GM23338 (cell line): ENCODE measurements at places on chromosomes 12 and 14. TPM values are rescaled to one million over a fixed set of nuclear protein-coding genes. Genes with fewer than 3 reads are reported as not detected.
A peak's percentile ranks its signal among the peaks of the same experiment; 100 is the strongest.

DNA sequence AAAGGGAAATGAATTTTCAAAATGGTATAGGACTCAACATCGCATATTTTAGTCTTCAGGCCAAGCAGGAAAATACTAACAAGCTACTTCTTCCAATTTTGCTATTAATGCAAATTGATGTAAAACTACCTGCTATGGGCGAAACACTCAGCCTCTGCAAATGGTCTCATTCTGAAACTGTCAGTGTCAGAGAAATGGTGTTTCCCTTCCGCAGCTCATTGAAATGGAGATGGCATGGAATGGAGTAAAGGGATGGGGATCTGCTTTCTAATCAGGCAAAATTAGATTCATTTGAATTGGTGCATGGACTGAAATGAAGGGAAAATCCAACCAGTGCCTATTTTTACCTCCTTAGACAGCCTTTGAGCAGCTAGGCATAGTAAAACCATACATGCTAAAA is 80.4 kb upstream of the EEA1 start:
- H3K36me3 ChIP-seq: no peaks in the 10 kb centered on the region
- DNase-seq: no peak
- H3K4me1 ChIP-seq: peaks cover 7% of the 10 kb centered on the region; the same call in 1 of the 2 replicates
- H3K4me3 ChIP-seq: no peak overlapping the region

DNA sequence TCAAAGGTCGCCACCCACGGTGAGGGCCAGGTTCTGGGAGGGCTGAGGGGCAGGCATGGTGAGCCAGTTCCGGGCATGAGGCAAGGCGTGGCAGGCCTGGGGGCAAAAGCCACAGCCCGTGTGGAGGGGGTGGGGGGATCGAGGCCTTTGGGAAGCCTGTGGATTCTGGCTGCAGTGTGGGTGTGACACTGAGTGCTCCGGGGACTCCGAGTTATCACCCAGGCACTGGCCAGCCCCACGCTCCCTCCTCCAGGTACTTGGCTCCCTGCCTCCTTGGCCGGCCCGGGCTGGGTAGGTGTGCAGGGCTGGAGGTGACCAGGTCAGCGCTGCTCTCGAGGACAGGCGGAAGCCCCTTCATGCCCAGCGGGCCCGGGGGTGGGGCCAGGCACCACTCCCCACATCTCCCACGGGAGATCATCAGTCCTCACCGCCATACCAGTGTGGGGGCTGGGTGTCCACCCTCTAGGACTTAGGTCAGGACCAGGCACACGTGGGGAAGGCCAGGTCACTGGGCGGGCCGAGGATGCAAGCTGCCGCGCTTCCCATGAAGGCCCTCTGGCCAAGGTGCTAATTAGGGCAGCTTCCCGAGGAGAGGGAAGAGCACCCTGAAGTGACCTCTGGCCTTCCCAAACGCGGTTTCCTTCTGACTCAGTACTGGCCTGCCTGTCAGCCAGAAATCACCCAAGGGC is 34.1 kb upstream of the TDRD9 start:
- H3K36me3 ChIP-seq: no peaks in the 10 kb centered on the region
- H3K4me3 ChIP-seq: no peak overlapping the region
- no peaks in the 10 kb centered on the region for H3K4me1 ChIP-seq
- H3K27ac ChIP-seq: no peak overlapping the region
- no peak for DNase-seq

DNA sequence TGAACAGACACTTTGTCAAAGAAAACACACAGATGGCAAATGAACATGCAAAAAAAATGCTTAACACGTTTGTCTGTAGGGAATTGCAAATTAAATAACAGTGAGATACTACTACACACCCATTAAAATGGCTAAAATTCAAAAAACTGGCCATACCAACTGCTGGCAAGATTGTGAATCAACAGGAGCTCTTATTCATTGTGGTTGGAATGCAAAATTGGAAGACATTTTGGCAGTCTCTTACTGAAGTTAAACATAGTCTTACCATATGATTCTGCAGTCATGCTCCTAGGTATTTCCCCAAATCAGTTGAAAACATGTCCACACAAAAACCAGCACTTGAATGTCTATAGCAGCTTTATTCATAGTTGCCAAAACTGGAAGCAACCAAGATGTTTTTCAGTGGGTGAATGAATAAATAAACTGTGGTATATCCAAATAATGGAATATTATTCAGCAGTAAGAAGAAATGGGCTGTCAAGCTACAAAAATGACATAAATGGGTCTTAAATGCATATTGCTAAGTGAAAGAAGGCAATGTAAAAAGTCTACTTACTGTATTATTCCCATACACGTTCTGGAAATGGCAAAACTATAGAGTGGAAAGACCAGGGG is 91.4 kb downstream of the PLEKHA5 start:
- no peak overlapping the region for H3K4me3 ChIP-seq
- peaks cover 17% of the 10 kb centered on the region for H3K4me1 ChIP-seq
- no peak for DNase-seq
- no peak overlapping the region for H3K27ac ChIP-seq

DNA sequence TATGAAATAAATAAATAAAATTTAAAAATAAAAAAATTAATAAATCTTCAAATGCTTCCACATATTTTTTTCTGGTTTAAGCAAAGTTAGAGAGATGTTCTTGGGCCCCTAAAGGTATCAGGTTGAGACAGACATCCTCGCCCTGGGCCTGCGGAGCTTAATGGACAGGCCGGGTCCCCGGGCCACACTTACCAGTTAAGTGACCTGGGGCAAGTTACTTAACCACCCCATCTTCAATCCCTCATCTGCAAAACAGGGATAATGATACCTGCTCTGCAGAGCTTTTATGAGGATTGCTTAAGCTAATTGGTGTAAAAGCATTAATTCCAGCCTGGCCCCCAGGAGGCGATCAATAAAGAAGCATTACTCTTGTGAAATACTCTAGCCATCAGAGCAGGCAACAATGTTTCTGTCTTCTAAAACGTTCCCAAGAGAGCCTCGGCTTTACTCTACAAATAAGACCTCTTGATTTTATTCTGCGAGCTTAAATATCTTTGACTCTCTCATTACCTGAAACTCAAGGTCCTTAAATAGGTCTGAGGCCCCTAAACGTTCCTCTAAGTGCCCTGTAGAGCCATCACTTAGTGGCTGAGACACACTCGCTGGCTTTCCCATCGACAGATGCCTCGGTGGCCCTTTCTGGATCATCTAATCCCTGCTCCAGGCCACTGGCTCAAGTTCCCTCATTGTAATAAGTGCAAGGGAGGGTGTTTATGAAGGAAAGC is 81.1 kb upstream of the DIO3 start:
- H3K4me3 ChIP-seq: no peak overlapping the region
- no peaks in the 10 kb centered on the region for H3K36me3 ChIP-seq
- H3K27ac ChIP-seq: no peak overlapping the region
- DNase-seq: no peak
- H3K4me1 ChIP-seq: 0 out of 2 replicates have a peak, but pooled peaks cover 6% of the 10 kb centered on the region

DNA sequence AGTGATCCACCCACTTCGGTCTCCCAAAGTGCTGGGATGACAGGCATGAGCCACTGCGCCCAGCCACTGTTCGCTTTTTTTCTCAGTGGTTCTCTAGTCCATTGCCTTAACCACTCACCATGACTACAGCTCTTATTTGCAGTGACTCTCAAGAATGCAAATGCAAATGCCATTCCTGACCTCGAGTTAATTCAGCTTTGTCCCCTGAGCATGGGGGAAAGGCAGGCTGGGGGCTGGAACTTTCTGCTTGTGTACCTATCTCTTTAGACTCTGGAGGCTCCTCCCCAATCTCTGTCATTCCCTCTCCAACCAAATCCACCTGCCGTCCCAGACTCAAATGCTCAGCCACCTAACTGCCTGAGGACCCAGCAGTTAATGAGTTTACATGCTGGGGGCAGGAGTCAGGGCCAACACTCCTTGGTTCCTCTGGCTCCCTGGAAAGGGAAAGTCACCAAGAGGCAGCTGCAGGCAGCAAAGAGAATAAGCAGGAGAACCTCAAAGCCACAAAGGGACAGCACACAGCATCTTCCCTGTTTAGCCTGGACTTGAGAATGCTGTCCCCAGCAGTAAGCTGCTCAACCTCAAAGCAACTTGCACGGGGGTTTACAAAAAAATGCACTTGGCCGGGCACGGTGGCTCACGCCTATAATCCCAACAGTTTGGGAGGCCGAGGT is 5.3 kb upstream of the HNF1A start:
- H3K4me1 ChIP-seq: no peaks in the 10 kb centered on the region; the same call in 1 of the 2 replicates
- peak; percentile 91 for DNase-seq
- no peak overlapping the region for H3K4me3 ChIP-seq
- peak overlapping the region; percentile 52 for H3K27ac ChIP-seq

GRCh38 chr12:13463189-13463588 is 266.7 kb downstream of the EMP1 start:
- DNase-seq: no peak
- no peaks in the 10 kb centered on the region for H3K27me3 ChIP-seq
- H3K36me3 ChIP-seq: no peaks in the 10 kb centered on the region
- H3K27ac ChIP-seq: no peak overlapping the region
- H3K4me1 ChIP-seq: no peaks in the 10 kb centered on the region
- H3K4me3 ChIP-seq: no peak overlapping the region

Gene LRP1-AS
- total RNA-seq: not detected in 2 replicates

Gene PRPF39
- 23.9 and 56.9 TPM in 2 replicates for total RNA-seq

Gene STYK1
- 0.97 and 1.8 TPM in 2 replicates for total RNA-seq

Gene CLEC1A
- 1.1 TPM in 1 of 2 replicates, not detected in the other for total RNA-seq

Gene PDZRN4
- total RNA-seq: 0.90 TPM in 1 of 2 replicates, not detected in the other

Gene KCNK13
- total RNA-seq: 0.89 and 1.0 TPM in 2 replicates
